ENCODE measurements at places on chromosomes 11 and 22. TPM values are rescaled to one million over a fixed set of nuclear protein-coding genes. Genes with fewer than 3 reads are reported as not detected.

DNA sequence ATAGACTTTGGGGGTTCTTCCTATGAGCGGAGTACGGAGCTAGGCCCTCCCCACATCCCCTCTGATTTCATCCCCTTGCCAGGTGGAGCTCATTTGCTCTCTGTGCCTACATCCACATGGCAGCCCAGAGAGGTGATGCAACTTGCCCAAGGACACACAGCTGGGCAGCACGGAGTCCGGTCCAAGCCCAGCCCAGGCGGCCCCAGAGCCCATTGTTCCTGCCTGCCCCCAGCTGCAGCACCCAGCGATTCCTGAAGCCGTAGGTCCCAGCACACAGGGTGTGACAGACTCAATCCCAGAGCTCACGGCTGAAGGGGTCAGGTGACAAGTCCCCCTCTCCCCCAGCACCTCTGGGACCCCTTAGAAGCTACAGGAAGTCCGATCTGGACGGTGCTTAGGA is 22.2 kb upstream of the RFPL3 start:
- no peak for DNase-seq

The NNMT gene
- total RNA-seq, result 141 TPM

DNA sequence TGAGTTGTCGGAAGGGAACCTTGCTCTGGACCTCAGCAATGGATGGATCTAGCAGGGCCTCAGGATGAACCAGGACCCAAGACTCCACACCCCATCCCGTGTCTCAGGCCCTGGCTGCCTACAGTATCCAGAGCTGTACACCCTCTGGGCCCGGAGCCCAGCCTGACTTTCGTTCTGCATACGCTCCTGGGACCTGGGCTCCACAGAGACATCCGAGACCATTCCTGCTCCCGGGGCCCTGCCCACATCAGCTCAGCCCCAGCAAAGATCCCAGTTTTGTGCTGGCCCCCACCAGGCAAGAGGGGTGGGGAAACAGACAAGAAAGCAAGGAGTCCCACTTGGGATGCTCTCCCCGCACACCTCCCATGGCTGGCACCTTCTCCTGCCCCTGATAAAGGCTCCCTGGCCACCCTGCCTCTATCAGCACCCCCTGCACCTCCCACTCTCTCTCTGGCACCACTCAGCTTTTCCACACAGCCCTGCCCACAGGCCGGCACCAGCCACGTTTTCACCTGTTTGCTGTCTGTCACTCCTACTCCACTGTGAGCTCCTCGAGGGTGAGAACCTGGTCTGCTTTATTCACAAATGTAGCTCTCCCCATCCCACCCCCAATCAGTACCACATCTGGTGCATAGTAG is 64.5 kb upstream of the TCF20 start:
- no peak for DNase-seq

GRCh38 chr11:67071420-67072284 is 15.0 kb downstream of the RHOD start:
- no peak for DNase-seq

- DNase-seq, result no peak
Observed at GRCh38 chr11:57787006-57787604, 25.5 kb downstream of the CTNND1 start.

DNA sequence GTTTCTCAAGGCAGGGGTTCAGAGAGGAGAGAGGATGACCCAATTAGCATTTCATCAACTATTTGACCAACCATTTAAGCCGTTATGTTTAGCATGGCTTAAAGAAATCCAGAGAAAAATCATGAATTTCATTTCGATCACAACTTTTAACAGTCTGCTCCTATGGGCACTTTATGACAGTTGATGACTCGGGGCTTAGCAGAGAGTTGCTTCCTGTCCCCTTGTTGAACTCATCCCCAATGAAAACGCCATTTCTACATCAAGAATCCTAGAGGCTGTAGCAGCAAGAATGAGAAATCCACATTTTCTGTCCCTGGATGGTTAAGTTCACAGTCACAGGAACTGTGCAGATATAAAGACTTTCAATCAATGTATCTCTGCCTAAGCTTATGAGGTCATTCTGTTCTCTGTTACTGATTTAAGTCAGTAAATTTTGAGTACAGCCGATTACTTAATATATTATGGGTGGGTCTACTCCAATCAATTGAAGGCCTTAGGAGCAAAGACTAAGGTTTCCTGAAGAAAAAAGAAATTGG is 81.1 kb downstream of the BDNF start:
- DNase-seq, result no peak

The PARVG gene
- 13.5 TPM for total RNA-seq

The GLB1L3 gene
- not detected for total RNA-seq

- no peak for DNase-seq
Observed at GRCh38 chr11:24739637-24740036, 242.8 kb downstream of the LUZP2 start.

DNA sequence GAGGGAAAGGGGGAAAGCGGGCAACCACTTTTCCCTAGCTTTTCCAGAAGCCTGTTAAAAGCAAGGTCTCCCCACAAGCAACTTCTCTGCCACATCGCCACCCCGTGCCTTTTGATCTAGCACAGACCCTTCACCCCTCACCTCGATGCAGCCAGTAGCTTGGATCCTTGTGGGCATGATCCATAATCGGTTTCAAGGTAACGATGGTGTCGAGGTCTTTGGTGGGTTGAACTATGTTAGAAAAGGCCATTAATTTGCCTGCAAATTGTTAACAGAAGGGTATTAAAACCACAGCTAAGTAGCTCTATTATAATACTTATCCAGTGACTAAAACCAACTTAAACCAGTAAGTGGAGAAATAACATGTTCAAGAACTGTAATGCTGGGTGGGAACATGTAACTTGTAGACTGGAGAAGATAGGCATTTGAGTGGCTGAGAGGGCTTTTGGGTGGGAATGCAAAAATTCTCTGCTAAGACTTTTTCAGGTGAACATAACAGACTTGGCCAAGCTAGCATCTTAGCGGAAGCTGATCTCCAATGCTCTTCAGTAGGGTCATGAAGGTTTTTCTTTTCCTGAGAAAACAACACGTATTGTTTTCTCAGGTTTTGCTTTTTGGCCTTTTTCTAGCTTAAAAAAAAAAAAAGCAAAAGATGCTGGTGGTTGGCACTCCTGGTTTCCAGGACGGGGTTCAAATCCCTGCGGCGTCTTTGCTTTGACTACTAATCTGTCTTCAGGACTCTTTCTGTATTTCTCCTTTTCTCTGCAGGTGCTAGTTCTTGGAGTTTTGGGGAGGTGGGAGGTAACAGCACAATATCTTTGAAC is 6.8 kb downstream of the MALAT1 start:
- no peak for DNase-seq

The NCAM1 gene
- total RNA-seq, result 26.7 TPM

- no peak for DNase-seq
Observed at GRCh38 chr11:88604260-88604659, 266.7 kb upstream of the CTSC start.

GRCh38 chr11:72313912-72314598 is 70.1 kb upstream of the PHOX2A start:
- DNase-seq, result no peak

The ALKBH3 gene
- total RNA-seq, result 39.0 TPM

DNA sequence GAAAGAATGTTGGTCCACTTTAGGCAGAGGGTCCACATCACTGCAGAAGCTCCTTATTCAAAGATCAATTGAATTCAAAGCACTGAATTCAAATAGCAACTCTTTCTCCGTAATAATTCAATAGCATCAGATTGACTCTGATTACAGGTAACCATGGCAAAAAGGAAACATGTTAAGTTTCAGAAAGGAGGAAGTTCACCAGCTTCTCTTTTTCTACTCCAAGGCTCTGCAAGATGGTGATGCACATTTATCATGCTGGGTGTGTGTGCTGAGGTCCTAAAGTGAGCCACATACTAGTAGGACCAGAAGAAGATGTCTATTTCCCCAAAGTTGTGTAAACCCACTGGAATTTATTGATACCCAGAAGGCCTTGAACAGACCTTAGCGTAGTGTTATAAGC is 18.0 kb upstream of the DRD2 start:
- no peak for DNase-seq

- DNase-seq, result no peak
Observed at GRCh38 chr11:128724891-128725611, 31.2 kb downstream of the FLI1 start.

DNA sequence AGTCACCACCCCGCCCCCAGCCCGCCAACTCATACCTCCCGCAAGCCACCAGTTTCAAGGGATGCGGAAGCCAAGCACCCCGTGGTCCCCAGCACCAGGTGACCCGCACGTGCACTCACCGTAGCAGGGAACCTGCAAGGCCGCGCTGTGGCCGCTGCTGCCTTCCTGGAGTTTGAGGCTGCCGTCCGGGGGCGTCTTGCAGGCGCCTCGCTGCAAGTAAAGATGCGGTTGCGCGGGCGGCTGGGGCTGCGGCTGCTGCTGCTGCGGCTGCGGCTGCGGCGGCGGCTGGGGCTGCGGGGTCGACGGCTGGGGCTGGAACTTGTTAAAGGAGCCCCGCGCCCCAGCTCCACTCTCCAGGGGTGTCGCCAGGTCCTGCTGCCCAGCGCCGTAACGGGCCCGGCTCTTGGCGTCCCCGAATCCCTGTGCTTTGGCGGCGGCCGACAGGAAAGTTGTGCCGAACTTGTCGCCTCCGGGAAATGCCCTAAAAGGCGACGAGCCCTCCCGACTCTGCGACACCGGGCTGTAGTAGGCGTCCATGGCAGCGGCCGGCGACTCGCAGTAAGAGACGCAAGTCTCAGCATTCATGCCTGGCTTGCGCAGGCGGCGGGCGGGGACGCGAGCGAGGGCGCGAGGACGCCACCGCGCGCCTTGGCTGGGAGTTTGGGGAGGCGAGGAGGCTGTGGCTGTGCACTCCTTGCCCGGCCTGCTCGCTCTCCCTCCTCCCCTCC is at the start of gene ALX4:
ALX4 (minus strand) TSS at position 662 of the 728 bp plus-strand sequence; CDS start at position 585, 77 bp downstream.
- no peak for DNase-seq

DNA sequence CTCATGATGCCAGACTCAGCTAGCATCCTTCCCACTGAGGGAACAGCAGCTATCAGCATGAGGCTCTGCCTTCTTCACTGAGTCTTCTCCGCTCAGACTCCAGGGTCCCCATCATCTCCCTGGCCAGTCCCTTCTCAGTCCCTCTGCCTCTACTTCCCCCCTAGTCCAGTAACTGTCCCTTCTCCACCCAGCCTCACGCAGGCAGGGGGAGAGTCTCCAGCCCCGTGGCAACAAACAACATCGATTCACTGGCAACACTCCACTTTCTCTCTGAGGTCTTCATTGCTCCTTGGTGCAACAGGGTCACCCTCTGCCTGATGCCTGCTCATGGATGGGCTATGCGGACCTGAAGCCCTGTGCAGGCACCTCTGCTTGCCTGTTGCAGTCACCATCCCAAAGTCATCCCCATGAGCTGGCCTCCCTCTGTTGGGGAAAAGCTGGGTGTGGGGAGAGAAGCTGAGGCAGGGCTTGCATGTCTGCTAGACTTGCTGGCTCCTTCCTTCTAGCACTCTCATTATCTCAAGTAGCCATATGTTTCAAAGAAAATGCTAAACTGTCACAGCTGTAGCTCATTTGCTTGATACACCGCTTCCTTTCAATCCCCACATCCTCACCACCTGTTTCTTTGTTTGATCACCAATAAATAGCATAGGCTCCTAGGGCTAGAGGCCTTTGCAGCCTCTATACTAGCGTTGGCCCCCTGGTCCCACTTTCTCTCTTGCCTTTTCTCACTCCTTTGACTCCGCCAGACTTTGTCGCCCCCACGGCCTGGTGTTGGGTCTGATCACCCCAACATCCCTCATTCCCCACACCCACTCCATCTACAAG is 4.3 kb upstream of the BCR start:
- no peak for DNase-seq

DNA sequence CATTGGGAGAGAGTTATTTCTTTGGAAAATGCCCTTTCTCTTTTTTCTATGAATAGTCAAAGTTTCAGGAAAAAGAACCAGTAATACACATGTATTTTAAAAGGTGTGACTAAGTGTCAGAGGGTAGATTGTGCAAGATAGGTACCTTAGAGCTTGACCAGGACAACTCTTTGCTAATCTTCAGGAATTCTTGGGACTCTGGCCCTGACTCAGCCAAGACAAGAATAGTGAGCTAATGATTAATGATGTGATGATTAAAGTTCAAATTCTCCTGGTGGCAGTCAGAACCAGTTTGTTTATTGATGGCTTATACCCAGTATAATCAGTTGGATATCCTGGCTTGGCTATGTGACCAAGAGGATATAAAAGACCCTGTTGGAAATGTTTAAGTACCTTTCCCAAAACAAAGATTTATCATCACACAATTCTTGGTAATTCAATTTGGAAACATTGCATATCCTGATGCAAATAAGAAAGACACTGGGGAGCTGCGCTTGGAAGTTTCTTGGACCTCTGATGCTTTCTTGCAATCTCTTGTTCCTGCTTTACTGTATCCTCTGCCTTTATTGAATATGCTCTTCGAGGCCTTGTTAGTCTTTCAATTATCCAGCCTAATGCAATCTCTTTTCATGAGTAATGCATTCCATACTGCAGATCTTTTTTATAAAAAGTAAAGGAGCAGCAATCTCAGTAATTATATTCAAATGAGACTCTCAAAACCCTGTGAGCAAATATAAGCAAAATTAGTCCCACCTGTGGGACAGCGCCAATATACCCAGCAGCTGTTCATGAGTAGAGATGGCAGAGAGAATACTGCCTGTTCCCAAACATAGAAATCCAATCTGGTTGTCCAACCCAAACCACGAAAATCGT is 48.0 kb upstream of the CEP126 start:
- DNase-seq, result no peak

The RAB3IL1 gene
- 14.9 TPM for total RNA-seq
